ENCODE measurements at places on chromosomes 11 and 22.

DNA sequence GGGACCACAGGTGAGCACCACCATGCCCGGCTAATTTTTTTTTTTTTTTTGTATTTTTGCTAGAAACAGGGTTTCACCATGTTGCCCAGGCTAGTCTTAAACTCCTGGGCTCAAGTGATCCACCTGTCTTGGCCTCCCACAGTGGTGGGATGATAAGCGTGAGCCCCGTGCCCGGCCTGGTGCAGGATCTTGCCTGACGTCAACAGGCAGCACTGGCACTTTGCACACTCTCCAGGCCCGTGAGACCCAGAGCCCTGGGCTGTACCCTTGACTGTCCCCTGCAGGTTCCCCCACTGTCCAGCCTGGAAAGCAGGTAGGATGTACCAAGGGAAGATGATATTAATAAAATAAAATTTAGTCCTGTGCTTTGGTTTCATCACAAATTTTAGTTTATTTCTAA, 29.1 kb upstream of the PANX2 start:
- no peak for DNase-seq

- no peak for DNase-seq
Measured at GRCh38 chr22:17152971-17153370, 6.1 kb downstream of the HDHD5 start.

DNA sequence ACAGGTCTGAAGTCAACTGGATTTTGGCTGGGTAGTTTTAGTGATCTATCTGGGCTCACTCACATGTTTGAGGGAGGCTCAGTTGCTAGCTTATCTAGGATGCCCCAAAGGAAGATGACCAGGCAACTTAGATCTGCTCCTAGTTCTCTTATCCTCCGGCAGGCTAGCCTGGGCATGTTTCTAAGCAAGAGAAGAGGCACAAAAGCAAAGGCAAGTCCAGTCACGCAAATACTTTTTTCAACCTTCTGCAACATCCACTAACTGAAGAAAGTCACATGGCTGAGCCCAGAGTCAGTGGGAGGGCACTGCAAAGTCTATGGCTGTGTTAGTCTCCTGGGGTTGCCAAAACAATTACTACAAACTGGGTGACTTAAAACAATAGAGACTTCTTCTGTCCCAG, 32.9 kb upstream of the FSHB start:
- no peak for DNase-seq

DNA sequence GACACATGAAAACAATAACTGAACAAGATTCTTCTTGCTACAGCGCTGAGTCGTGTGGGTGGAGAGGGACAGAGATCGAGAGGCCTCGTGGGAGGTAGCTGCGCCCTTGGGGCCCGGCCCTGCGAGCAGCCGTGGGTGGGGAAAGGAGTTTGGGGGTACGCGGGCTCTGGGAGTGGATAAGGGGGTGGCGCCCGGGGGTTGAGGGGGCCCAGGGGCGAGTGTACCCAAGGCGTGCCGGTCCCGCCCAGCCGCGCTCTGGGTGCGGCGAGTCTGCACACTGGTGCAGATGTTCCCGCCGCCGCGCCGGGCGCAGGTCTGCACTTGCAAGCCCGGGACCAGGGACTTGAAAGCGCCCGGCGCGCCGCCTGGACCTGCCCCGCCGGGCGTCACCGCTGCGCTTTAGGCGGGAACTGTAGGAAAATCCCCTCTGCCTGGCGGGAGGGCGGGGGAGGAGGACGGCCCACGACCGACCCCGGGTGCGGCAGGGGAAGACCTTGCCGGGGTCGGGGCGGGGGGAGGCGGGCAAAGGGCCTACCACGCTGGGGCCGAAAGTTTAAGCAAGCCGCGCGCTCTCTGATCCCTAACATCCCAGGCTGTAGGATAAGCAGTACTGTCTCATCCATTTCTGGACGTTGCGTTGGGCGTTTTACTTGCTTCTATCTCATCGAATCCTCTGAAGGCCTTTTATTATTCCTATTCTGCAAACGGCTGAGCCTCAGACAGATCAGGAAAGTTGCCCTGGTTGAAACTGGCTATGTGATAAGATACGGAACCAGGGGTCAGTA, 1.4 kb upstream of the KREMEN1 start:
- no peak for DNase-seq

GRCh38 chr11:28963187-28963586, 855.0 kb downstream of the METTL15 start:
- DNase-seq = no peak

GRCh38 chr11:84671325-84671999, 955.7 kb downstream of the DLG2 start:
- no peak for DNase-seq

- DNase-seq = no peak
Measured at GRCh38 chr11:112453601-112454577, 193.2 kb upstream of the PLET1 start.

- DNase-seq = no peak
Measured at GRCh38 chr11:96111308-96111707, 187.4 kb upstream of the MTMR2 start.

GRCh38 chr11:20156280-20156875, 3.9 kb downstream of the DBX1 start:
- DNase-seq = no peak

DNA sequence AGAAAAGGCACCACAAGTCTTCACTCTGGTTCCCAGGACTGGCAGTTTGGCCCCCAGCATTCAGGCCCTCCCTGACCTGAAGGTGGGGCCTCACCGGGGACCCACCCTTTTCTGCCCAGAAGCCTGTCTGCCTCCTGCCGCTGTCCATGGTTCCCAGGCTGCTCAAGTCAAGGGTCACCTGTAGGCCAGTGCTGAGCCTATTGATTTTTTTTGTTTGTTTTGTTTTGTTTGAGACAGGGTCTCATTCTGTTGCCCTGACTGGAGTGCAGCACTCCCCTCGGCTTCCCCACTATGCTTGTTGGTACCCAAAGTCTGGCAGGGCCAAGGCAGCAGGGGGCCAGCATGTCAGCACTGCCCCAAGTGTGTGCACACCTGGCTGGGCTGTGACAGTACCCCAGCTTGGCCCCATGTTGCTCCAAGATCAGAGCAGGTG, 11.0 kb upstream of the MED17 start:
- no peak for DNase-seq

DNA sequence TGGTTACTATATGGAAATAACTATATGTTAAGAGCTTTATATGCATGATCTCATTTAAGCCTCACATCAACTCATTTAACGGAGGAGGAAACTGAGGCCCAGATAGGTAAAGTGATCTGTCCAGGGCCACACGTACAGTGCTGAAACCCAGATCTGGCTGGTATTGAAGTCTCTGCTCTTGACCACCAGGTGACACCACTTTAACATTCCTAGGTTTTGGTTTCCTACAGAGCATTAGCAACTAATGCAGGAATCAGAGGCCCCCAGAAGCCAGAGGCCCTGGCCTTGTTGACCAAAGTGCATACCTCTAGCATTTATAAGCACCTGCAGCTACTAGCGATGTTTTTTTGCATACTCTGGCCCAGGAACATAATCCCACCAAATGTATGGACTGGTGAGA, 12.9 kb upstream of the LIMK2 start:
- DNase-seq = no peak

GRCh38 chr11:130651066-130651855, 202.8 kb downstream of the ADAMTS15 start:
- DNase-seq = no peak

DNA sequence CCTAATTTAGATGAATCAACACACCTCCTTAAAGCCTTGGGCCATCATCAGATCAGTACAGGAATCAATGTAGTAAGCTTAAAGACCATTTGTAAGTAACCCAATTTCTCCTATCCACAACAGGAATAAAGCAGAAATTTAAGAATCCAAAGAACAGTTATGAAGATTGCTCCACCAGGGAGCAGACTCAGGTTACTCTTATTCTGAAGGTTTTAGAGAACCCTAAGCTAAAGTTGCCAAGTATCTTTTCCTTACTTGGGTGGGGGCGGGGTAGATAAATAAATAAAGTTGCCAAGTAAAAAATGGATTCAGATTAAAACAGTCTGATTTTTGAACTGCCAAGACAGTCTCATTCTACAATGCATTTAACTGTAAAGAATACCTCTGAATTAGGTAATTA, 18.1 kb downstream of the CKAP5 start:
- no peak for DNase-seq

GRCh38 chr11:132639986-132640385, 892.3 kb downstream of the OPCML start:
- DNase-seq = no peak

DNA sequence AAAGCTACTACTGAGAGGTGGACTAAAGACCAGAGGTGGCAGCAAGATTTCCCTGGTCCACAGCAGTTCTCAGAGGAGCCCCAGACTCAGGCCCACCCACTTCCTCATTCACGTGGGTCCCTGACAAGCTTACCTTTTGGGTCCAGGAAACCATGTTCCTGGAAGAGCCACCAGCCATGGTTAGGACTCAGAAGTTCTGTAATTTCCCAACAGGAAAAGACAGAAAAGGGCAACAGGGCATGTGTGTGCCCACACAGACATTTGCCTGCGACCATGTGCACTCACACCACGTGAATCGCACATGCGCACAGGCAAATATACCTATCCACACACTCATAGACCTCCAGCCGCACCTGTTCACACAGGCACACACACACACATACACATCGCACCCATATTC, 42.9 kb downstream of the LRRC32 start:
- no peak for DNase-seq

- DNase-seq = no peak
Measured at GRCh38 chr11:25527841-25528240, 804.1 kb upstream of the ANO3 start.

- no peak for DNase-seq
Measured at GRCh38 chr11:86660736-86661135, 11.7 kb downstream of the ME3 start.

- DNase-seq = no peak
Measured at GRCh38 chr11:8266246-8267241, 2.9 kb upstream of the LMO1 start.

Measured in NCI-H187 treated with DMSO at 0.1 percent for 48 hours (cell line).